ENCODE measurements at places on chromosomes 11 and 22. TPM values are rescaled to one million over a fixed set of nuclear protein-coding genes. Genes with fewer than 3 reads are reported as not detected.

The PRG3 gene
- not detected for total RNA-seq

- H3K27ac ChIP-seq = no peak overlapping the region
- H3K36me3 ChIP-seq = no peaks in the 10 kb centered on the region
- H3K4me3 ChIP-seq = no peak overlapping the region
- no peak for DNase-seq
These were observed 54.6 kb downstream of the HSD17B12 start for GRCh38 chr11:43735115-43735514.

The MUC5AC gene
- total RNA-seq = not detected

GRCh38 chr11:94639901-94640721 lies 72.9 kb downstream of the PIWIL4 start:
- DNase-seq = no peak
- H3K4me1 ChIP-seq = peaks cover 3% of the 10 kb centered on the region

- H3K36me3 ChIP-seq = no peaks in the 10 kb centered on the region
- H3K27me3 ChIP-seq = no peaks in the 10 kb centered on the region
- no peak for DNase-seq
- H3K27ac ChIP-seq = no peak overlapping the region
- no peak overlapping the region for H3K4me3 ChIP-seq
These were observed 79.9 kb downstream of the MIAT start for GRCh38 chr22:26737262-26737661.

DNA sequence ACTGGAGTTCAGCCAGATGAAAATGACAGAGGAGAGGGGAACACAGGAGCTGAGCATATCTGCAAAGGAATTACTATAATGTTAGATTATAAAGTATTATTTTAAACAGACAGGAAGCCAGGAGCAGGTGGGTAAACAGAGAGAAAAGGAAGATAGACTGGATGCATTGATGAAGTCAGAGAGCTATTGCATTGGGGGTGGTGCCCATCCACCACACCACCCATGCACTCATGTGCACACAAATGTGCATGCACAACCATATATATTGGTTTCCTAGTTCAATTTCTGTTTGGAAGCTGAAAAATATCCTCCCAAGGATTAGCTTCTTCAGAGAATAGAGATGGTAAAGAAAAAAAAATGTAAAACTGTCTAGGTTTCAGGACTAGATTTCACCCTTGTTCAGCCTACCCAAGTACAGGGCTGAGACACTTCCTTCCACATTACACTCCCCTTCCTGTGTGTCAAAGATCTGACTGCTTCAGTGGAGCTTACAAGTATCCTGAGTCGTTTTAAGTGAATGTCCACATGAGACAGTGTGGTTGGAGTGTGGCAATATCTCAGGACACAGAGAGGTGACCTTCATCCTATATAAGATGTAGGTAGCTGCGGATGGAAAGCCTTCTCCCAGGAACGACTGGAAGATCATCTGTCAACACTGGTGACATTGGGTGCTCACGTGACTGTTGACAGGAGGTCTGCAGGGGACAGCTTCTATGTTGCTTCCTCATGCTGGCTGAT lies 12.2 kb upstream of the SMPD1 start:
- H3K4me3 ChIP-seq = no peak overlapping the region
- peaks cover 17% of the 10 kb centered on the region for H3K4me1 ChIP-seq
- H3K27me3 ChIP-seq = no peaks in the 10 kb centered on the region
- H3K36me3 ChIP-seq = no peaks in the 10 kb centered on the region

The MAP6 gene
- total RNA-seq = not detected

DNA sequence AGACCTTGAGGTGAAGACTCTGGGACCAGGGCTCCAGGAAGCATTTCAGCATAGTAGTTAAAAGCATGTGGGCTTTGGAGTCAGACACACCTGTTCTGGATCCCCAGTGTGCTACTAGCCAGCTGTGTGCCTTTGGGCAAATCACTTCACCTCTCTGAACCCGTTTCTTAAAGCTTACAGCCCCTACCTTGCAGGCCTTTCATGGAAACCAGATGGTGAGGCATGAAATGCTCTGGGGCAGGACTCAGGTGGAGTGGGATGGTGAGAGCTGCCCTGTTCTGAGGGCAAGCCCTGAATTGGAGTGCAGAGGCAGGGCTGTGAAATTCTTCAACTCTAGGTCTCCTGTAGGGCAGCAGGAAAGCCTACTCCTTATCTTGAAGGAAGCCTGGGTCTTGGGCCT lies 10.5 kb downstream of the UCP2 start:
- no peak overlapping the region for H3K4me3 ChIP-seq
- H3K4me1 ChIP-seq = no peaks in the 10 kb centered on the region
- H3K36me3 ChIP-seq = no peaks in the 10 kb centered on the region
- H3K27ac ChIP-seq = no peak overlapping the region
- no peak for DNase-seq

GRCh38 chr11:76759092-76759491 lies 24.1 kb upstream of the TSKU start:
- no peaks in the 10 kb centered on the region for H3K36me3 ChIP-seq
- H3K4me1 ChIP-seq = peaks cover 12% of the 10 kb centered on the region
- no peak overlapping the region for H3K4me3 ChIP-seq
- no peak overlapping the region for H3K27ac ChIP-seq

- DNase-seq = no peak
These were observed 5.6 kb downstream of the IGLL5 start for GRCh38 chr22:22893077-22893805.

GRCh38 chr11:131710511-131710910 lies 340.1 kb downstream of the NTM start:
- no peaks in the 10 kb centered on the region for H3K36me3 ChIP-seq
- no peaks in the 10 kb centered on the region for H3K27me3 ChIP-seq
- H3K27ac ChIP-seq = no peak overlapping the region

GRCh38 chr11:69403556-69404215 lies 77.8 kb upstream of the LINC01488 start:
- no peak overlapping the region for H3K4me3 ChIP-seq
- H3K4me1 ChIP-seq = no peaks in the 10 kb centered on the region
- no peaks in the 10 kb centered on the region for H3K36me3 ChIP-seq
- no peak overlapping the region for H3K27ac ChIP-seq
- H3K27me3 ChIP-seq = no peaks in the 10 kb centered on the region

The C11orf86 gene
- not detected for total RNA-seq

GRCh38 chr22:27435844-27436576 lies 365.5 kb downstream of the MN1 start:
- DNase-seq = peak; percentile 41
- no peaks in the 10 kb centered on the region for H3K4me1 ChIP-seq
- no peaks in the 10 kb centered on the region for H3K36me3 ChIP-seq
- H3K27me3 ChIP-seq = peaks cover 4% of the 10 kb centered on the region
- H3K27ac ChIP-seq = no peak overlapping the region
- no peak overlapping the region for H3K4me3 ChIP-seq

DNA sequence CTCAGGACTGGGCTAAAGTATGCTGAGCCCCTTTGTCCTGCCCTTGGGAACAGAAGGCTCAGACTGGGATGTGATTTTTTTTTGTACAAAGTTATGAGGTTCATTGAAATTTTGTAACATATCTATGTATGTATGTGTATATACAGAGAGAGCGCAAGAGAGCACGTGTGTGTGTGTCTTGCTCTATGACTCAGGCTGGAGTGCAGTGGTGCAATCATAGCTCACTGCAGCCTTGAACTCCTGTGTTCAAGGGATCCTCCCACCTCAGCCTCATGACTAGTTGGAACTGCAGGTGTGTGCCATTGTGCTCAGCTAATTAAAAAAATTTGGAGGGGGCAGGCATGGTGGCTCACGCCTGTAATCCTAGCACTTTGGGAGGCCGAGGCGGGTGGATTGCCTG lies 5.7 kb downstream of the TMEM25 start:
- H3K36me3 ChIP-seq = no peaks in the 10 kb centered on the region
- no peak for DNase-seq
- H3K4me3 ChIP-seq = no peak overlapping the region
- no peak overlapping the region for H3K27ac ChIP-seq
- peaks cover under 1% of the 10 kb centered on the region for H3K4me1 ChIP-seq

The RAG2 gene
- total RNA-seq = not detected

DNA sequence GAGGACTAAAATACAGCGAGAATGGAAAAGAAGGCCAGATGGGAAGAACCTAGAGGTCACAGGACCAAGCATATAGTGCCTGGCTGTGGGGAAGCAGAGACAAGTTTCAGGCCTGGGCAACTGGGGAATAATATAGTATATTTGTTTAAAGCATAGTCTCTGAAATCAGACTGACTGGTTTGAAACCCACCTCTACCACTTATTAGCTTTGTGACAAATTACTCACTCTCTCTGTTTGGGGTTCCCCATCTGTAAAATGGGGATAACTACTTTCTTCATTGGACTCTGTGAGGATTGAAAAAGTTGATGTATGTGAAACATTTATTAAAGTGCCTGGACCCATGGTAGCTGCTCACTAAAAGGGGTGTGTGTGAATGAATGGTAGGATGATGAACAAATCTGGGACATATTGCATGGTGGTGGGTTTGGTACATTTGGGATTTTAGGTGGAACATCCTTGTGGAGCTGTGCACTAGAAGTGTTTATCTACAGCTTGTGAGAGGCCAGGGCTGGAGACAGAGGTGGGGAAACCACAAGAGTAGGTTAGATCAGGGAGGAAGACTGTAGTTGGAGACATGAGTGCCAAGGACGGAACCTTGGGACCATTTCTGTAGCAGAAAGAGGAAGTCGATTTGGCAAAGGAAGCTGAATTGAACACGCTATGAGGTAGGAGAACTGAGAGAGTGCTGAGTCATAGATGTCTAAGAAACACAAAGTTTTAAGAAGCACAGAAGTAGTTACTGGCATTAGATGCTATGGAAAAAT lies 52.6 kb downstream of the SWAP70 start:
- H3K4me3 ChIP-seq = no peak overlapping the region
- H3K27me3 ChIP-seq = no peaks in the 10 kb centered on the region
- peak; percentile 97 for DNase-seq
- H3K4me1 ChIP-seq = peaks cover 64% of the 10 kb centered on the region
- H3K36me3 ChIP-seq = peaks cover 6% of the 10 kb centered on the region

DNA sequence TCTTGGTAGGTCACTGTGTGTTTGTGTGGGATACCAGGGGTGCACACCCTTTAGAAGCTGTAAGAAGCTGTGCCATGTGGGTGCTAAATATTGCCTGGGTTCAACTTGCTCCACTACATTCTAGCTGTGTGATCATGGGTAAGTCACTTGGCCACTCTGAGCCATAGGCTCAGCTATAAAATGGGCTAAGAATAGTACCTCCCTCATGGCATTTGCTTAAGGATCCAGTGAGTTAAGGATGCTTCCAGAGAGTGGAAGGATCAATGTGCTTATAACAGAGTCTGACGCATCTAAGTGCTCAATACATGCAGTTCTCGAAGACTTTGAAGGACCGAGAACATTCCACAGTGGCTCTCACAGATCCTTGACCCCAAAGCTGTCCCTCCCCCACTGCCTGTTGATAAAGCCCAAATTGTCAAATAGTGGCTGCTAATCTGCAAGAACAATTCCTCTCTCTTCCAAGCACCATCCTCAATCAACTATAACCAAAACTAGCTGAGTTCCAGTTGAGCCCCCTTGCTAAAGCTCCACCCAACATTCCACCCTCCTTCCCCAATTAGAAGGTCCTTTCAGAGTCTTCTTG lies 13.2 kb upstream of the TMPRSS6 start:
- no peak for DNase-seq
- no peaks in the 10 kb centered on the region for H3K4me1 ChIP-seq
- H3K36me3 ChIP-seq = no peaks in the 10 kb centered on the region
- H3K27me3 ChIP-seq = no peaks in the 10 kb centered on the region
- H3K27ac ChIP-seq = no peak overlapping the region

GRCh38 chr11:112160091-112160848 lies 3.6 kb downstream of the IL18 start:
- H3K4me3 ChIP-seq = no peak overlapping the region
- peaks cover 19% of the 10 kb centered on the region for H3K4me1 ChIP-seq
- H3K27ac ChIP-seq = no peak overlapping the region
- H3K36me3 ChIP-seq = no peaks in the 10 kb centered on the region
- no peaks in the 10 kb centered on the region for H3K27me3 ChIP-seq

DNA sequence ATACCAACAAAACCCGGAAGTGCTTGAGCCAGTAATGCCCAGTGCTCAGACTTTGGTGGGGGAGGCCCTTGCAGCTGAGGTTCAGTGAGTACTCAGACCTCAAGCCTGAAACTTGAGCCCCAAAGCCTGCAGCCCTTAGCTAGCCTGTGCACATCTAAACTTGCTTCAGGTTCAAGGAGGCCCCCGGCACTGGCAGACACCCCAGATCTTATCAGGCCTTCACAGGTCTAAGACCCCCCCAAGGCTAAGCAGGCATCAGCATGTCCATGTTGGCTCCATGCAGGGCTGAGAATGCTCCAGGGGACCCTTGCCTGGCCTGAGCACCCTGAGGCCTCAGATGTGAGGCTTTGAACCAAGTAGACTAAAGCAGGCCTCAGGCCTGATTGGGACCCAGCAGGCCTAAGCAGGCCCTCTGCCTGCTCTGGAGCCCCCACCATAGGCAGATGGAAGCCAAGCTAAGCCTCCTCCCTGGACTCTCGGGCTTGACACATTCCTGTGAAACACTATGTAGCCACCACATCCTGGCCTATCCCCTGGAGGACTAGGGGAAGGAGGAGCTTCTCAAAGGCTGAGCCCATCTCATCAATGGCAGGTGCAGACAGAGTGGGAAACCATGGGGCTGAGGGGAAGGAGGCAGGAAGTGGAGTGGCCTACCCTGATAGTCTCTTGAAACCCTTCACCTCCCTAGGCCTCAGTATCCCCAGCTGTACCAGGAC lies 1.2 kb upstream of the CASTOR1 start:
- DNase-seq = peak; percentile 15
- H3K4me1 ChIP-seq = peaks cover 28% of the 10 kb centered on the region
- H3K27me3 ChIP-seq = no peaks in the 10 kb centered on the region
- peak overlapping the region; percentile 51 for H3K27ac ChIP-seq
- no peak overlapping the region for H3K4me3 ChIP-seq

The REXO2 gene
- total RNA-seq = 155 TPM

DNA sequence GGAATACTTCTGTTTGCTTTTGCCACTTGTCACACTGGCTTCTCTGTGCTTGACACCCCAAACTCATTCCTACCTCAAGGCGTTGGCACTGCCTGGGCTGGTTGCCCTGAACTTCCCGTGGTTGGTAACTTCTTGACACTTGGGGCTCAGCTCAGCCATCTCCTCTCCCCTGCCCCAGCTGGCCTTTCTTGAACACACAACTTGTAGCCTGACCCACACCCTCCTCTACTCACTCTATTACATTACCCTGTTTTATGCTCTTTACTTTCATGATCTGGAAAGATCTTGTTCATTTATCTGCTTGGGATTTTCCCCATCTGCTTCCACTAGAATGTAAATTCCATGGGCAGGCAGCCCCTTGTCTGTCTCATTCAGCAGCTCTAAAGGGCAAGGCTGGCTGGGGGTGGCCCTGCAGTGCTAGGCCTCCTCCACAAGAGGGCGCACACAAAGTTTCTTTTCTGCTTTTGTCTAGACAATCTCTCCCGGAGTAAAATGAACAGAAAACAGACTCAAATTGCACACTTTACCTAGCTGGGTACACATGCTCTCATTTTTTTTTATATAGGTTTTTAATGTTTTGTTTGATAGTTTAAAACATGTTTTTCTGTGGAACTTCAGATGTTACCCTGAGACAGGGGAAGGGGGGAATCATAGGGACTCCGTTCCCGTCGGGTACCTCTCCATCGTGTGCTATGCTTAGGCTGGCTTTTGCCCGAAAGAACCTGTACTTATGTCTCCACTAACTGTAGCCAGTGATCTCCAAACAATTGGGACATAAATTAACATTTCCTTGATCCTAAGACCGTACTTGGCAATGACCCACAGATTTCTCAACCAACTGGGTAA lies 16.4 kb upstream of the MRGPRX2 start:
- H3K4me1 ChIP-seq = peaks cover 45% of the 10 kb centered on the region
- DNase-seq = peak; percentile 75
- no peaks in the 10 kb centered on the region for H3K27me3 ChIP-seq
- no peaks in the 10 kb centered on the region for H3K36me3 ChIP-seq
- H3K27ac ChIP-seq = peak overlapping the region; percentile 83

The SFI1 gene
- 46.4 TPM for total RNA-seq
